Activated B cell treated with CpG ODN at 0.5 μM for 24 hours (primary cell): ENCODE measurements at places on chromosomes 6 and 20. TPM values are rescaled to one million over a fixed set of nuclear protein-coding genes. Genes with fewer than 3 reads are reported as not detected.

The DOK5 gene
- not detected in 2 replicates for total RNA-seq

GRCh38 chr6:9634776-9635175, 780.1 kb downstream of the TFAP2A start:
- no peak overlapping the region for H3K4me3 ChIP-seq
- no peaks in the 10 kb centered on the region for H3K27me3 ChIP-seq
- H3K36me3 ChIP-seq: no peaks in the 10 kb centered on the region
- DNase-seq: no peak
- no peaks in the 10 kb centered on the region for H3K4me1 ChIP-seq

GRCh38 chr6:167795321-167795811, 31.3 kb upstream of the AFDN start:
- no peaks in the 10 kb centered on the region for H3K36me3 ChIP-seq
- peaks cover 42% of the 10 kb centered on the region for H3K27me3 ChIP-seq
- H3K4me3 ChIP-seq: no peak overlapping the region

DNA sequence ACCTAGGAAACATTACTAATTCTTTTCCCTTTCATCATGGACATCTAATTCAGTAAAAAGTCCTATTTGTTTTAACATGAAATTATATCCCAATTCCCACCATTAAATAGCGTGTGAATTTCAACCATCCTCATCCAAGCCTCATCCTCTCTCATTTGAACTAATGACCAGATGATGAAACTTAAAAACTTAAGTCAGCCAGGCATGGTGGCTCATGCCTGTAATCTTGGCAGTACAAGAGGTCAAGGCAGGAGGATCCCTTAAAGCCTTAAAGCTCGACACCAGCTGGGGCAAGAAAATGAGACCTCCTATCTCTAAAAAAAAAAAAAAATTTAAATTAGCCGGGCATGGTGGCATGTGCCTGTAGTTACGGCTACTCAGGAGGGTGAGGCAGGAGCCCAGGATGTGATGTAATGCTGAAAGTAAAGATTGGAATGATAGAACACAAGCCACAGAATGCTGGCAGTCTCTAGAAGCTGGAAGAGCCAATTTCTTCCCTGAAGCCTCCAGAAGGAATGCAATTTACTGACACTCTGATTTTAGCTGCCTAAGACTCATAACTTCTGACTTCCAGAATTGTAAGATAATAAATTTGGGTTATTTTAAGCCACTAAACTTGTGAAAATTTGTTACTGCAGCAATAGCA, 27.1 kb upstream of the HAO1 start:
- H3K27me3 ChIP-seq: peaks cover 3% of the 10 kb centered on the region
- H3K4me3 ChIP-seq: no peak overlapping the region
- H3K36me3 ChIP-seq: no peaks in the 10 kb centered on the region
- no peaks in the 10 kb centered on the region for H3K4me1 ChIP-seq
- H3K27ac ChIP-seq: no peak overlapping the region
- no peak for DNase-seq

The PDYN gene
- not detected in 2 replicates for total RNA-seq

- DNase-seq: no peak
- peak overlapping the region; percentile 66 for H3K4me3 ChIP-seq
- no peak overlapping the region for H3K27ac ChIP-seq
- H3K36me3 ChIP-seq: no peaks in the 10 kb centered on the region
- no peaks in the 10 kb centered on the region for H3K27me3 ChIP-seq
These were observed 133.7 kb downstream of the RCAN2 start for GRCh38 chr6:46357591-46357990.

DNA sequence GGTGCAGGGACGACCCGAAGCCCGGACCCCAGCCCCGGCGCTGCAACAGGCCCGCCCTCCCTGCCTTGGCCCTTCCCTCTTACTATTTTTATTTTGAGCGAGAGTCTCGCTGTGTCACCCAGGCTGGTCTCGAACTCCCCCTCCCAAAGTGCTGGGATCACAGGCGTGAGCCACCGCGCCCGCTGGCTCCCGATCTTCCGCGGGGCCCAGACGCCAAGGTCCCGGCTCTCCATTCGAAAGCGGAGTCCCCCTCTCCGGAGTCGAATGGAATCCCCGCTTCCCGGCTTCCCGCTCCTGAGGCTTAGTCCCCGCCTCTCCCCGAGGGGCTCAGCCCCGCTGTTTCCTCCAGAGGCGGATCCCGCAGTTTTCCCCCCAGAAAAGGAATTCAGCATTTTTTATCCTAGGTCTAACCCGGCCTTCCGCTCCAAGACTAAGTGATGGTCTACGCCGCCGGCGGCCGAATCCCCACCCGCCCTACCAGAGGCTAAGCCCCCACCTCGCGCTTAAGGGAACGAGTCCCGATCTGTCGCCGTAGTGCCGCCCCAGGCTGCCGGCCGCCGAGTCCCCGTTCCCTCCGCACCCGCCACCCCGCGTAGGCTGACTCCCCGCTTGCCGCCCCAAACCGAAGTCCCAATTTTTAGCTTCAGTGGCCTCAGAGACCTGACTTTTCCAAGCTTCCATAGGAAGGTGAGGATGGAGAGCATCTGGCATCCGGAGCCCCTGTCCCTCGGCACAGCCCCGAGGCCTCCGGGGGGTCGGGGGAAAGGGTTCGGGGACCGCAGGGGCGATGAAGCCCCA, 11.5 kb upstream of the TMC2 start:
- peaks cover 16% of the 10 kb centered on the region for H3K4me1 ChIP-seq
- H3K36me3 ChIP-seq: no peaks in the 10 kb centered on the region
- H3K27me3 ChIP-seq: peaks cover 4% of the 10 kb centered on the region

DNA sequence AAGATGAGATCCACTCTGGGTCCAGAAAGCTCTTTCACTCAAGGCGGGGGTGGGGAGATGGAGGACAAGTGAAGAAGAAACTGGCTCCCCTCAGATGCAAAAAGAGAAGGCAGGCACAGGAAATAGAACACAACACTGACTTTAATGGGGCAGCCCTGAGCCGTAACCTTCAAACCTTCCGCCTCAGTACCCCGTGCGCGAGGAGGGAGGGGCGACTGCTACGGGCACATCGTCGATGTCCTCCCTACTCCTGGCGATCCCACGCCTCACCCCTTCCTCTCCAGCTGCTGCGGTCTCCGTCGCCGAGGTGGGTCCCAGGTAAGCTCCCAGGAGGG, 3.9 kb downstream of the SPEF1 start:
- H3K27me3 ChIP-seq: peaks cover 5% of the 10 kb centered on the region
- H3K36me3 ChIP-seq: no peaks in the 10 kb centered on the region
- no peak for DNase-seq

GRCh38 chr6:139800837-139801236, 426.4 kb upstream of the CITED2 start:
- no peaks in the 10 kb centered on the region for H3K4me1 ChIP-seq
- DNase-seq: no peak
- H3K27ac ChIP-seq: no peak overlapping the region
- no peaks in the 10 kb centered on the region for H3K36me3 ChIP-seq
- H3K27me3 ChIP-seq: peaks cover 8% of the 10 kb centered on the region
- no peak overlapping the region for H3K4me3 ChIP-seq

- H3K27me3 ChIP-seq: no peaks in the 10 kb centered on the region
- no peak overlapping the region for H3K4me3 ChIP-seq
- no peaks in the 10 kb centered on the region for H3K36me3 ChIP-seq
- no peak for DNase-seq
- no peak overlapping the region for H3K27ac ChIP-seq
These were observed 46.3 kb upstream of the FOXA2 start for GRCh38 chr20:22630701-22631100.

The SEL1L2 gene
- total RNA-seq: not detected in 2 replicates

The MRS2 gene
- 21.8 and 24.3 TPM in 2 replicates for total RNA-seq

GRCh38 chr6:40900791-40901190, 138.2 kb downstream of the UNC5CL start:
- H3K27me3 ChIP-seq: peaks cover 23% of the 10 kb centered on the region
- no peak for DNase-seq
- no peaks in the 10 kb centered on the region for H3K4me1 ChIP-seq
- no peak overlapping the region for H3K4me3 ChIP-seq
- no peaks in the 10 kb centered on the region for H3K36me3 ChIP-seq

DNA sequence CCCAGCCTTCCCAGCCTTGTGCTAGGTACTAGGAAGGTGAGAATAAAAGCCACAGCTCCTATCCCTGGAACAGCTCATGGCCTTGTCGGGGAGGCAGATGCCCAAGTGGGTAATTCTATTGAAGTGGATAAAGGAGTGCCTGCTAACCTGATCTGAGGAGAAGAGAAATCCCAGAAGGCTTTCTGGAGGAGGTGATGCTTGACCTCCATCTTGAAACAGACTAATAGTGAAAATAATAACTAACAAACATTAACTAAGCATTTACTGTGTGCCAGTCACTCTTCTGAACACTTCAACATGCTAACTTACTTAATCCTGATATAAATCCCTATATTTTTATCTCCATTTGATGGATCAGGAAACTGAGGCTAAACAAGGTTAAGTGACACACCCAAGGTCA, 493.2 kb upstream of the CHD6 start:
- H3K27me3 ChIP-seq: no peaks in the 10 kb centered on the region
- H3K4me3 ChIP-seq: no peak overlapping the region
- no peaks in the 10 kb centered on the region for H3K36me3 ChIP-seq

DNA sequence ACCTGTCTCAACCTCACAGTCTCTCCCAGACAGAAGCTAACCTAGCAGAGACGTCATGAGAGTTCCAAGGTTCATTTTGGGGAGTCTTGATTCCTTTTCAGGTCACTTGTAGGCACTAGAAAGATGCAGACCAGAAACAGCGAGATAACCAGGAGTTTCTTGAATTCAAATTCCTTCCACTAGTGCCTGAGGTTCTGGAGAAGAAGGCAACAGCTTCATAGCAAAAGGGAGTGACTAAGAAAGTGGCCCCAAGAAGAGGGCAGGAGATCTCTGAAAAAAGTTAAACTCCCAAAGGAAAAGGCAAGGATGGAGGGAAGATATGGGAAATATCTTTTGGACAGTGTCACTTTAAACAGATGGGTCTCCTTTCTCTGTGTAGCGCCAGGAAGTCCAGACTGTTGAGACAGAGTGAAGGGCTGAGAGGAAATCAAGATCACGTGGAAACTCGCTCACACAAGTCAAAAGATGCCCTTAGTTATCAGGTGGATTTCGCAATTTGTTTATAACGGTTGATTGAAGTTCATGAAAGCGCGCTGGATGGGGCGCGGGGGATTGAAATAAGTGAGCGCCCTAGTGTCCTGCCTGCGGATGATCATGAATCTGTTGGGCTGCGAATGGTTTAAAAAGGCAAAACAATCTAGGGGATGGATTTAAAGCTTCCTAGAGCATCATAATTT, 4.8 kb upstream of the PRSS16 start:
- no peak overlapping the region for H3K4me3 ChIP-seq
- peaks cover 47% of the 10 kb centered on the region for H3K27me3 ChIP-seq
- H3K36me3 ChIP-seq: no peaks in the 10 kb centered on the region
- H3K27ac ChIP-seq: no peak overlapping the region
- no peak for DNase-seq

DNA sequence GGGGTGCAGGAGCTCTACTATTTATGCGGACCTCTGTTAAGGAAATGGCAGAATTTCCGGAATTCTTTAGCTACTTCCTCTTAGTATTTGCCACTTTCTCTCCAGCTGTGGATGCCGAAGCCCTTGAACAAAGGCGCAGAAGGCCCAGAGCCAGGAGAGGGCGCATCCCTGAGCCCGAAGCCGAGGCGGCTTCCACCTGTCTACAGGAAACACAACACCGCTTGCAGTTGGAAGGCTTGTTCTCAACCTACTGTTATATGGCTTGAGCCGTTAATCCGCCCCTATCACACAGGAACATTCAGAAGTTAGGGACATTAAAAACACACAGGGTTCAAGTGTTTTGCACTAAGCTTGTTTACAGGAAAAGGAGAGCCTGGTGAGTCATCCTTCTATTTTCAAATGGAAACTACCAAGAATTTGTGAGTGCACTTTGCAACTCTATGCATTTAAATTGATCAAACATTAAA, 417.1 kb downstream of the BCKDHB start:
- no peak overlapping the region for H3K27ac ChIP-seq
- no peaks in the 10 kb centered on the region for H3K36me3 ChIP-seq
- no peak for DNase-seq

GRCh38 chr20:61100489-61100888, 151.6 kb upstream of the CDH4 start:
- no peak overlapping the region for H3K4me3 ChIP-seq
- no peak overlapping the region for H3K27ac ChIP-seq
- no peak for DNase-seq

DNA sequence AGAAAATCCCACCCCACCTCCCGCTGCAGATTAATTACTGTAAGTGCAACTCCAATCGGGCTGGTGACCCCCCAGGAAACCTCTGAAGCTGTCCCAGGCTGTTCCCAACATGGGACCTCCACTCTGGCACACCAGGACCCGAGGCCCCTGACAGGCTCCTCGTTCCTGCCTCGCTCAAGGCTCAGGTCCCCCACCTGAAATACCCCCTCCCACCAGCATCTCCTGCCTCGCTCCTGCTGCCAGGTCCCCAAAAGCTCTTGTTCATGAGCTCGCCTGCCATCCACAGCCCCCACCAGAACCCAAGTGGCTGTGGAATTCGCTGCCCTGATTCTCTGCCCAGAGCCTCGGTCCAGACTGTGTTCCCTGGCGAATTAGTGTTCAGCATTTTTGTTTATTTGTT, 26.1 kb downstream of the NPEPL1 start:
- no peak overlapping the region for H3K4me3 ChIP-seq
- no peaks in the 10 kb centered on the region for H3K4me1 ChIP-seq
- DNase-seq: peak; percentile 6
- H3K36me3 ChIP-seq: no peaks in the 10 kb centered on the region
- peaks cover 24% of the 10 kb centered on the region for H3K27me3 ChIP-seq
- H3K27ac ChIP-seq: no peak overlapping the region

GRCh38 chr6:81226957-81227356, 525.5 kb downstream of the TENT5A start:
- H3K27ac ChIP-seq: no peak overlapping the region
- no peaks in the 10 kb centered on the region for H3K27me3 ChIP-seq
- no peaks in the 10 kb centered on the region for H3K36me3 ChIP-seq
- DNase-seq: no peak

DNA sequence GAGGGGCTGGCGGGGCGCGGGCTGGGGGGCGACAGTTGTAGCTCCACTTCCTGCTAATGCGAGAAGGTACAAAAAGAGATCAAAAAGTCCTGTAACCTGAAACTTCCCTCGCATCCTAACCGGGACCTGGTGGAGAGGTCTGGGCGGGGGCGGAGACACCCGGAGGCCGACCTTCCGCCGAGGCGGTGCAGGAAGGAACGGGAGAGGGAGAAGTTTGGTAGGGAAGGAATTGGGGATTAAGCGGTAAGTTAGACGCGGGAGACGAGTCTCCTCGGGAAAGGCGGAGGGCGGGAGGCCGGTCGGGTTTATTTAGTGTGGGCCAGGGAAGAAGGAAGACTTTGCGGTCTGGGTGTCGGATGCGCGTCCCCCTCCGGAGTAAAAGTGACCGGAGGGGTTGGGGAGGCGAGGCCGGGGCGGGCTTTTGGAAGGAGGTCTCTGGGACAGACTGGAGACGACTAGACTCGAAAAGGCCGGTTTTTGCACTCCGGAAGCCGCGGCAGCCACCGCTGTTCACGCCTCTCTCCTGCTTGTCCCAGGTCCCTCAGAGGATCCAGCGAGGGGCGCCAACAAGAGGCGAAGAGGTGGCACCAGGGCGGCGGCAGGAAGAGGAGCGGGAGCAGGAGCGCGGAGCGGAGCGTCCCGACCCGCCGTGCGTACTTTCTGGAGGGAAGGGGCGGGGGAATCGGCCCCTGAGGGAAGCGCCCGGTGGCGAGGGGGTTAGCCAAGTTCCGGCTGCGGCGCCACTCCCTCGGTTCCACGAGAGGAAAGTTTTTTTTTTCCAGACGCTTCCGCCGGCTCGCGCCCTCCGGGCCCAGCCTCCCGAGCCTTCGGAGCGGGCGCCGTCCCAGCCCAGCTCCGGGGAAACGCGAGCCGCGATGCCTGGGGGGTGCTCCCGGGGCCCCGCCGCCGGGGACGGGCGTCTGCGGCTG, 734 bp downstream of the TPBG start:
- H3K36me3 ChIP-seq: no peaks in the 10 kb centered on the region
- H3K27me3 ChIP-seq: peaks cover 43% of the 10 kb centered on the region
- H3K27ac ChIP-seq: no peak overlapping the region
- DNase-seq: no peak
- peaks cover 23% of the 10 kb centered on the region for H3K4me1 ChIP-seq
